ENCODE measurements at places on chromosomes 16 and 17.

DNA sequence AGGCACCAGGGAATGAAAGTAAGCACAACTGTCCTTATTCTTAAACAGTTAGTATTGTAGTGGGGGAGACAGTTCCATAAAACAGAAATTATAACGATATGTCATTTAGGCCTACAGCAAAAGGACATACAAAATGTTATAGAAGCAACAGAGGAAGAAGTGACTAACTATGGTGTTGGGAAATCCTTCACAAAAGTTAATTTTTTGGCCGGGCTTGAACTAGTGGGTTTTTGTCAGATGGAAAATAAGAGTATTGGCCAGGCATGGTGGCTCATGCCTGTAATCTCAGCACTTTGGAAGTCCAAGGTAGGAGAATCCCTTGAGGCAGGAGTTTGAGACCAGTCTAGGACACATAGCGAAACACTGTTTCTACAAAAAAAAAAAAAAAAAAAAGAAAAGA is 127.8 kb downstream of the SSH2 start:
- no peak for DNase-seq

- no peak for DNase-seq
These were observed 128.5 kb upstream of the EEF2KMT start for GRCh38 chr16:5225931-5226655.

DNA sequence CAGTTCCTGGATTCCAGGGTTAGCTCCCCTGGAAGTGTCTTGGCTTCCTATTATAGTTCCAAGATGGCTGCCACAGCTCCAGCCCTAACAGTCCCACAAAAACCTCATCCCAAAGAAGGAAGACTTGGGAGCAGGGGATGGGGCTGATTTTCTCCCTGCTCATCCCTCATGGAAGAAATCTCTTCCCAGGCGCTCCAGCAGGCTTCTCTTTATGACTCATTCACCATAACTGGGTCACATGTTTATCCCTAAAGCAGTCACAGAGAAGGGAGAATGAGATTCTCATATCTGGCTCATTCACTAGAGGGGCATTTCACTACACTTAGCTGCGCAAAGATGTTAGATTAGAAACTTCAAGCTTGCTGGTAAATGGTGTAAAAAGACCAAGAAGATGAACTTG is 206.5 kb upstream of the IRX3 start:
- no peak for DNase-seq

DNA sequence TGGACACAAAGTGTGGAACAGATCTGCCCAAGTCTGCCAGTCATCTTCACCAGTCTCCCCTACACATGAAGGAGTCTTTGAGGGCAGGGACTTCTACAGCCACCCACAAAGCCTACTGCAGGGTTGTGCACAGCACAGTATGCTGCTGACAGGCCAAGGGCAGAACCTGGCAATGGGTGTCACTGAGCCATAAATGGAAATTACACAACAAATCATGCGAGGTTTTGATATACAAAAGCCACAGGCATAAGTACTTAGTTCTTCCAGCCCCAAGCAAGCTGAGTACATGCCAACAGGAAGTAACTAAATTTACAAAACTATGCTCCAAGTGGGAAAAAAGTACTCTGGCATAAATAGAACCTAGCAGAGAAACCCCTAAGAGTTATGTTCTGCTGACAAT is 7.8 kb upstream of the PSMC3IP start:
- no peak for DNase-seq

GRCh38 chr17:39244600-39245570 is 19.1 kb upstream of the STAC2 start:
- peak; percentile 93 for DNase-seq

GRCh38 chr17:55666806-55667205 is 55.9 kb downstream of the TMEM100 start:
- no peak for DNase-seq

GRCh38 chr17:29682987-29683386 is 60.3 kb upstream of the CORO6 start:
- DNase-seq = no peak

GRCh38 chr17:82217530-82218204 is 5.0 kb upstream of the CCDC57 start:
- no peak for DNase-seq

DNA sequence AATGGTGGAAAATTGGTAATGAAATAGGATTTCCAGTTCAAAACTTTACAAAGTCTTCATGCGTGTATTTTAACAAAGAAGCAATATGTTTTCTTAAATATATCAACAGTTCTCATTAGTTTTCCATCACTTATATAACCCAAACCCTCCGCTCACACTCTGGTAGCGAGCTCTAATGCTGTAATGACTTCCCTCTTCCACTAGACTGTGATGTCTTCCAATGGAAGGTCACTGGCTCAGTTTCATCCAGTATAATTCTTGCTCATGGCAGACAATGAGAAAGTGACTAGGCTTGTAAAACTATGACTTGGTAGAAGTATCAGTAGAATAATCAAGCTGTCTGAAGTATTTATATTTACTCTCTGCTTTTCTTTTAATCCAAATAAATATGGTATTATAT is 32.8 kb downstream of the NETO2 start:
- no peak for DNase-seq

DNA sequence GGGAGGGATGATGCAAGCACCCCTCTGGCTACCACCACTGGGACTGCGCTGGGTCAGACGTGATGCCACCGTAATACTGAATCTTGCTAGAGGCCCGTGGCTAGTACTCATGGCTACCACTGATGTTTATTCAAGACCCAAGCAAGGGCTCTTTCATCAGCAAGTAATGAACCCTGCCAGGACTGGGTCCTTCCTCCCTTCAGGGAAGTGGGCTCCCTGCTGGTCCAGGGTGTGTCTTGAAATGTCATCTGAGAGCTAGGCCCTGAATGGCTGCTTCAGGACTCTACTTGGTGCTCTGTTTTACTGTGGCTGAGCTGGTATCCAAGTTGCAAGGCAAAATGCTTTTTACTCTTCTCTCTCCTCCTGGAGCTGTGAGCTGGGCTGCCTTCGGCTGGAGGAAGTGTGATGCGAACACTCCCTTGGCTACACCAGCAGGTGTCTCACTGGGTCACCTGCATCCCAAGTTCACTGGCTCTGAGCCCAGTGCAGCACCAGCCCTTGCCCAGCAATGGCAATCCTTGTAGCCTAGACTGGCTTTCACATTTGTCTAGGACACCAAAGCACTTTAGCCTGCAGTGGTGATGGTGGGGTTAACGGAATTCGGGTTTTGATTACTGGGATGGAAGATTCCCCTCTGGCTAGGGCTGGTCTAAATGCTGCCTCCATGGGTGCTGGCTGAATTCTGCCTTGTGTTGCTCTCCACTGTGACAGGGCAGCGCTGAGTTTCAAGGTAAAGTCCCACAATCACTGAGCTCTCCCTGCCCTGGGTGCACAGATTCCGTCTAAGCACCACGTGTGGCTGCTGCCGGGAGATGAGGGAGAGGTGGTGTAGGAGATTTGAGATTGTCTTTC is 98.6 kb downstream of the USP22 start:
- DNase-seq = peak; percentile 31

- no peak for DNase-seq
These were observed 31.9 kb downstream of the COG1 start for GRCh38 chr17:73224663-73225305.

DNA sequence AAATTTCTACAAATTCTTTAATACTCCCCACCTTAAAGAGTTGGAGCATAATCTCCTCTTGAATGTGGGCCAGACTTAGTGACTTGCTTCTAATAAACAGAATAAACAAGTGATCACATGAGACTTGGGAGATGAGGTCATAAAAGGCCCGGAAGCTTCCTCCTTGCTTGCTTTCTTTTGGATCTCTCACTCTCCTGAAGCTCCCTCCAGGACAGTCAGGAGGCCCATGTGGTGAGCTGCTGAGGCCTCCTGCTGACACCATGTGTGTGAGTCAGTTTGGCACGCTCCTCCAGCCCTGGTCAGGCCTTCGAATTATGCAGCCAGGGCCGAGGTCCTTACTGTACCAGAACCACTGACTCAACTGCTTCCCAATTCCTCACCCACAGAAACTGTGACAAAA is 53.2 kb downstream of the NDEL1 start:
- DNase-seq = no peak

DNA sequence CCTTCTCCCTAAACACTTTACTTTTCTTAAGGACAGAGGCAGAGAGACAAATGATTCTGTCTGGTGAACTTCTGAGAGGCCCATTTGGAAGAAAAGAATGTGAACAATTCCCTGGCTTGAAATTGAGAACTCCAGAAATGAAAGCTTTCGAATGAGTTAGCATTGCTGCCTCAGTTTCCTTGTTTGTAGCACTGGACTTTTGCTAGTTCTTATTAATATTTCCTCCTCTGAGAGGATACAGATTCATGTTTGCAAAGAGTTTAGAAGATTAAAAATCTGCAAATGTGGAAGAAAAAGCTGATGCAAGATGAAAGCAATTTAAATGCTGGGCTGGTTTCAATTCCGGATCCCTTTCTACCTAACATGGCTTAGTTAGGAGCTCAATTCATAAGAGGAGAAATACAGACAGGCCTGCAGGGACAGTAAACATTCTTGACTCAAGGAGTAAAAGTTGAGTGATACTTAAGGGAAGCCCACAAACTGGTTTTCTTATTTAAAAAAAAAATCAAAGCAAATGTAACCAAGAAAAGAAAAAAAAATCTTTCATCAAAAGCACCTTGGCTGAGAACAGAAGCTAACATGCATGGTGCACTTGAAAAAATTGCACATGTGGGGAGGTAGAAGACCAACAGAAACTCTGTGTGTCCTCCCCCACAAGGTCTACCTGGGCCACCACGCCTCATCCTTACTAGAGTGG is 27.1 kb downstream of the HNF1B start:
- no peak for DNase-seq

- DNase-seq = no peak
These were observed 5.8 kb upstream of the RFFL start for GRCh38 chr17:35069311-35069710.

DNA sequence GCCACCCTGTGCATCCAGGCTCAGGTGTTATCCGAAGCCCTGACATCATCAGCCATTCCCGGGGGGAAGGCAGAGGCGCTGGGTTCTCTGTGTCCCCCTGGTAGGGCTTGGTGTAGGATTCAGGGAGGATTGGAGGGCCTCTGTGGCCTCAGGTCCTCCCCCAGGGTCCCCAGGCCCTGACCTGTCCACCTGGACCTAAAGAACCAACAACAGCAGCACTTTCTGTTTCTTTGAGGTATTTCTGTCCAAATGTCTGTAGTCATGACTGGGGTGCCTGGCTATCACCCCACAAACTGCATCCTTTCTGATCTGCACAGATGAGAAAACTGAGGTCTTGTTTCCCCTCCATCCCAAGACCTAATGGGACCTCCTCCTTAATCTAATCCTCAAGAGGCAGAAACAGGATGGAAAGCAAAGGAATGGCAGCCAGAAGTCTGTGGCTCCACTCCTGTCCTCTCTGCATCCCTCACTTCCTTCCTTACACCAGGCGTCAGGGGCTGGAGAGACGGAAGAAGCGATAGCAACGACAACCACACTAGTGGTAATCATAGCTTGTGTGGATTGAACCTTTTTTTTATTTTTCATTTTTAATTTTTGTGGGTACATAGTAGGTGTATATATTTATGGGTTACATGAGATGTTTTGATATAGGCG is 11.8 kb downstream of the NLRC5 start:
- DNase-seq = peak; percentile 3

GRCh38 chr17:29430275-29430674 is 40.1 kb downstream of the TAOK1 start:
- no peak for DNase-seq

GRCh38 chr16:24537474-24538337 is 1.7 kb upstream of the RBBP6 start:
- DNase-seq = no peak
